T-helper 17 cell (primary cell): ENCODE measurements at places on chromosomes 12 and 14.
A peak's percentile ranks its signal among the peaks of the same experiment; 100 is the strongest.

DNA sequence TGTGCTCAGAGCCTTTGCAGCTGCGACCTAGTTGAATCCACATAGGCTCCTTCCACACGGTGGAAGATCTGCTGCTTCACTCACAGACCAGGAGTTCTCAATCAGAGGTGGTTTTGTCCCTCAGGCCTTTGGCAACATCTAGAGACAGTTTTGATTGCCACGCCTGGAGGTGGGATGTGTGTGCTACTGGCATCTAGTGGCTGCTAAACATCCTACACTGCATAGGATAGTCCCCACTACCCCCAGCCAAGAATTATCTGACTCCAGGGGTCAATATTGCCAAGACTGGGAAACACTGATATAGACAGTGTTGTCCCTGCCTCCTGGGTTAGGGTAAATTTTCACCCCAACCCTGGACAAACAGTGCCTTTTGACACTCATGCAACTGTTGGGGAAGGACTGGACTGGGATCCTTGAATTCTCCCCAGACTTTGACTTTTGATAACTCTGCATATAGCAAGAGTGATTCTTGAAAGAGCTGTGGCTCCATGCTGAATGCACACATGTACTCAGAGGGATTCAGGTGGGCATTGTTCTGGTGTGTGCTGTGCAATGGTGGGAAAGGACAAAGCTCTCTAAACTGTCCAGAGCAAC, 39.8 kb downstream of the BAZ2A start:
- no peak overlapping the region for H3K4me3 ChIP-seq
- no peak for DNase-seq
- H3K4me1 ChIP-seq: peaks cover 7% of the 10 kb centered on the region
- no peaks in the 10 kb centered on the region for H3K36me3 ChIP-seq
- H3K27ac ChIP-seq: peak overlapping the region; percentile 16

DNA sequence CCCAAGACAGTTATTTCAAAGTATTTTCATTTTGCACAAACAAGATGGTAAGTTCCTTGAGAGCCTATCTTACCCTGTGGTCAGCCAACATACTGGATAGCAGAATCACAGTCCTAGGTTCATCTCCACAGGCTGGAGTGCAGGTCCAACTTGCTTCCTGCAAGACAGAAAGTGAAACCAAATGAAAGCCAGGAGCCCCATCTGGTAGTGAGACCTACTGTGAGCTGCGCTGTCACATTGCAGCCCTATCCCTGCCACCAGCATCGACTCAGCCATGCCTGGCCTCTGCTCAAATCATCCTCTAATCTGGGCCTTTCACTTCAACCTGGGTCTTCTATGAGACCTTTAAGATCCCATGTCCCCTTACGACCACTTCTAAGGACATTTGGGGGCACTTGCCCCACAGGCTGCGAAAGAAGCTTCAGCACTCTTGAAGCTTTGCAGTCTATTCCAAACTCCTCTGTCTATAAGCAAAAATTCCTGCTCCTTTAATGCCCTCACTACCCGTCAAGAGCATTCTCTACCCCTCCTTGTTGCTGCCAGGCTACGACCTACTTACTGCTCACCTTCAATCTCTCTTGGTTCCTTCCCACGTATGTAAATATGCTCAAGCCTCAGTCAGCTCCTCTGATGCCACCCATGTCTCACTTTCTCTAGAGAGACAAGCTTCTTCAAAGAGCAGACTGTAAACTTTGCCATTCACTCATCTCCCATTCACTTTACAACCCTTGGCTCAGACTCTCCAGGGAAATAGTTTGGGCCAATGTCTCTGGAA, 55.9 kb upstream of the TSPAN11 start:
- no peak for DNase-seq
- peaks cover 9% of the 10 kb centered on the region for H3K4me1 ChIP-seq
- peak overlapping the region; percentile 19 for H3K4me3 ChIP-seq
- H3K36me3 ChIP-seq: no peaks in the 10 kb centered on the region

DNA sequence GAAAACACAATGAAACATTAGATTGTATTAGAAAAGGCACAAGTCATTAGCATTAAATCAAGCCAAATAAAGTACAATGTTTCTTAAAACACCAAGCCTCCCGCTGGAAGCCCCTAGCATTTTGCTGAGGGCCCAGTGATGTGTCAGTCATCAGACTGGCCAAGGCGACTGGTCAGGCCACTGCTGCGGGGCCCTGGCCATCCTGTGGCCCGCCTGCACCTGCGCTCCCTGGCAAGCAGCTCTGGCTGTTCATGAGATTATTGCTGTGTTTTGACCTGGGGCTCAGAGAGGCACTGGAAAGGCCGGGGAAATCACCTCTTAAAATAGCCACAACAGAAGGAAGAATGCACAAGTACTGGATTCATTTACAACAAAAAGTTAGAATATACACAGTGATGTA, 24.2 kb upstream of the AMN start:
- H3K4me3 ChIP-seq: no peak overlapping the region
- peaks cover 7% of the 10 kb centered on the region for H3K4me1 ChIP-seq
- DNase-seq: no peak
- no peaks in the 10 kb centered on the region for H3K27me3 ChIP-seq

GRCh38 chr12:64171715-64172114, 50.4 kb downstream of the KICS2 start:
- H3K27me3 ChIP-seq: no peaks in the 10 kb centered on the region
- H3K4me3 ChIP-seq: no peak overlapping the region
- H3K27ac ChIP-seq: no peak overlapping the region
- H3K4me1 ChIP-seq: peaks cover 3% of the 10 kb centered on the region
- DNase-seq: no peak
- H3K36me3 ChIP-seq: peaks cover 2% of the 10 kb centered on the region

GRCh38 chr12:2719392-2719791, 75.4 kb upstream of the FKBP4 start:
- peaks cover 4% of the 10 kb centered on the region for H3K36me3 ChIP-seq
- H3K4me3 ChIP-seq: no peak overlapping the region
- H3K4me1 ChIP-seq: no peaks in the 10 kb centered on the region
- peaks cover 38% of the 10 kb centered on the region for H3K27me3 ChIP-seq
- H3K27ac ChIP-seq: no peak overlapping the region

GRCh38 chr12:34126239-34126641, 103.9 kb downstream of the ALG10 start:
- peaks cover 16% of the 10 kb centered on the region for H3K4me1 ChIP-seq
- peak overlapping the region; percentile 32 for H3K27ac ChIP-seq
- H3K36me3 ChIP-seq: peaks cover 6% of the 10 kb centered on the region
- DNase-seq: no peak

DNA sequence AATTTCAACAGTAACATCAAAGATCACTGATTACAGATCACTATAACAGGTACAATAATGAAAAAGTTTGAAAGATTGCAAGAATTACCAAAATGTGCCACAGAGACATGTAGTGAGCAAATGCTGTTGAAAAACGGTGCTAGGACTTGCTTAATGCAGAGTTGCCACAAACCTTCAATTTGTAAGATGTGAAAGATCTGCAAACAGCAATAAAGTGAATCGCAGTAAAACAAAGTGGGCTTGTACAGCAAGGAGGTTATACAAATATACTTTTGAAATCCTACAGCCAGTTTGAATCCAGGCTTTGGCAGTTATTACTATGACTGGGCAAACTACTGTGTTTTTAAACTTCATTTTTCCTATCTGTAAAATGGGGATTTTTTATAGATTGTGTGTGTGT, 1.0 kb upstream of the PLEKHA5 start:
- DNase-seq: no peak
- peak overlapping the region; percentile 22 for H3K27ac ChIP-seq
- peaks cover 13% of the 10 kb centered on the region for H3K4me1 ChIP-seq
- peaks cover 6% of the 10 kb centered on the region for H3K27me3 ChIP-seq

DNA sequence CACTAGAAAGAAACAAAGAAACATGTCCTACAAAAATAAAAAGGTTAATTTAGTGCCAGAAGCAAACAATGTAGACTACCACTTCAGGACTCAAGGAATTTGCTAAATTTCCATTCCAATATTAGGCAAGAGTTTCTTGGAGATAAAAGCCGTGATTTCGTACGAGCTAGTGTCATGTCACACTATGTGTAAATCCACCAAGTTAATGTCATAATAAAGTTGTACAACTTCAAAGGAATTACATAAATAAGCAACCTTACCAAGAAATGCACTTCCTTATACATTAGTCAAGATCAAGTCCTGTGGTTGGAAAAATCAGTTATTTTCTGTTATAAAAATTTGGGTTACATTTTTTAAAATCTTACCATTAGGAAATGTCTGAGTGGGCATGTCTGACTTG, 1222.8 kb downstream of the GALC start:
- DNase-seq: no peak
- H3K27ac ChIP-seq: no peak overlapping the region
- H3K27me3 ChIP-seq: no peaks in the 10 kb centered on the region
- no peaks in the 10 kb centered on the region for H3K4me1 ChIP-seq
- H3K4me3 ChIP-seq: no peak overlapping the region
